ENCODE measurements at places on chromosomes 7 and 10.

DNA sequence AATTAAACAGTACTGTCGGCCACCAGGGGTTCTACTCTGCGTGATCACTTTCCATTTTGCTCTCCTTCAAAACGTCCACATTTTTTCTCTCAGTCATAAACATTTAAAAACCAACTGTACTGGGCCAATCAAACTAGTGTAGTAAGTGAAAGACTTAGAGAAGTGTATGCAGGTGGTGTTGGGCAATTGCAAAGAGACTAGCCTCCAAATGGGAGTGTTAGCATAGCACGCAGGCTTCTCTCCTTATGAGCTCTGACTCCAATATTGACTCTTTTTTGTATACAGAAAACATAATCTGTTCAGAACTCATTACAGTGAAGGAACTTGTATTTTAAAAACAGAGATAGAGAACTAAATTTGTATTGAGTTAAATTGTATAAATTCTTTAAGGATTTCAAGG lies 150.6 kb downstream of the SDK1 start:
- DNase-seq = no peak

DNA sequence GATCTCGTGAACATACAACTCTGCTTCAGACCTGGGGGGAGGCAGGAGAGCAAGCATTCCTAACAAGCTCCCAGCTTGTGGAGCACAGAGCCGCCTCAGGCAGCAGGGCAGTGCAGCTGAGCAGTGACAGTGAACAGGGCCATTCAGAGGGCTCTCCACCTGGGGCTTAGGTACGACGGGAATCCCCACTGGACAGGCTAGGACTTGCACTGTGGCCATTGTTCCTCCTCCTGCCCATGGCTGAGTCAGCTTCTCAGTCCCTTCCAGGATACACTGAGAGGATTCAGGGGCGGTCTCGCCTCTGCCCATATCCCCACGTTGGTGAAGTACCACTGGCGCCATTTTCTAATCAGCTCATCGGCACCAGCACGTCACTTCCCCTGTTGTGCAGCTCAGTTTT lies 71.1 kb downstream of the FIGNL1 start:
- no peak for DNase-seq

DNA sequence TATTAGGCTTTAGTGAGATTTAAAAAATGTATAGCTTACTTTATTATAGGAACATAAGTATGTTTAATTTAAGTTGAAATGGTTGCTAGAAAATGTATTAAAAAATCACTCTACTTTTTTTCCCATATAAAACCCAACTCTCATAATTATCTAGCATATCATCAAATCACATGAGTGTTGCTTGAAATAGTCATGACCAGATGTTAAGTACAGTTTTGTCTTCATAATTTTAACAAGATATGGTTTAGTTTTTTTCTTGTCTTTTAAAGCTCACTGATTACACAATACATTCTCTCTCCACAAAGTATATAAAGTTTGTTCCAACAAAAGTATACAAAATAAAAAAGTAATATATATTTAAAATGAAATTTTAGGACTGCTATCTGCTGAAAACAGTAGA lies 82.8 kb downstream of the HGF start:
- no peak for DNase-seq

- no peak for DNase-seq
These were observed 145.8 kb upstream of the LRRN3 start for GRCh38 chr7:110944966-110945644.

DNA sequence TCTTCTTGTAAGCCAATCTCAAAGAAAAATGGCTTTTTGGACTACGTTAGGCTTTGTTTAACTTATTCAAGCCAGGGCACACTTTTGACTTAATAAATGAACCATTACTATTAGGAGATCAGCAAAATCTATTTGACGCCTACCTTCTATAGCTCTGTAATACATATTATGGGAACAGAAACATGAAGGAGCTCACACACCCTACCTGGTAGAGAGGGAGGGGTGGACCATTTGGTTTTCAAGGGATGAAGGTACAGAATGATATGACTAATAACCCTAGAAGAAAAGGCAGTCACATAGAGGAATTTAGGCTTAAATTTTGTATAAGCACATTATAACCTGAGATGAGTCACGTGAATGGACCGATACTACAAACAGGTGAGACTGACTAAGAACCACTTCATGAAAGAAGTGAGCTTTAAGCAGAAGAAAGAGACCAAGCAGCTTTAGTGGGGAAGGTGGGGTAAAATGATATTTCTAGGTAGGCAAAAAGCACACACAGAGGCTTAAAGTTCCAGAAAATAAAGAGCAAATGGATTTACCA lies 106.8 kb upstream of the CTTNBP2 start:
- no peak for DNase-seq
